ENCODE measurements at places on chromosomes 12 and 14.

GRCh38 chr12:121325922-121326396, 26.3 kb downstream of the ANAPC5 start:
- no peak for DNase-seq

GRCh38 chr12:57539134-57539768, 7.7 kb downstream of the DCTN2 start:
- DNase-seq: no peak

GRCh38 chr12:113897406-113897805, 68.7 kb downstream of the RBM19 start:
- no peak for DNase-seq

DNA sequence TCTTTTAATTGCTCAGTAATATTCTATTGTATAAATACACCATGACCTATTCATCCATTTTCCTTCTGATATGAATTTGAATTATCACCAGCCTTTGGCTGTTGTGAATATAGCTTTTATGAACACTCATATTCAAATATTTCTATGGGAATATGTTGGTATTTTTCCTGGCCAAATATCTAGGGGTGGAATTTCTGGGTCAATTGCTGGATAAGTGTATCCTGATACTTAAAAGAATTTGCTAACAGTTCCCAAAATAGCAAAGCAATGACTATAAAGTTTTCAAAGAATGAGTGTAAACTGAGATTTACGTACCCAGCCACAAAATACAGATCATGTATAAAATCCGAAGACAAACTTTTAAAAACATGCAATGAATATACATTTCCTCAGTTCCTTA, 148.7 kb upstream of the CLEC14A start:
- no peak for DNase-seq

GRCh38 chr14:78834766-78835451, 664.7 kb downstream of the NRXN3 start:
- DNase-seq: no peak

- peak; percentile 59 for DNase-seq
Measured at GRCh38 chr14:32473464-32473855, 144.4 kb downstream of the AKAP6 start.

DNA sequence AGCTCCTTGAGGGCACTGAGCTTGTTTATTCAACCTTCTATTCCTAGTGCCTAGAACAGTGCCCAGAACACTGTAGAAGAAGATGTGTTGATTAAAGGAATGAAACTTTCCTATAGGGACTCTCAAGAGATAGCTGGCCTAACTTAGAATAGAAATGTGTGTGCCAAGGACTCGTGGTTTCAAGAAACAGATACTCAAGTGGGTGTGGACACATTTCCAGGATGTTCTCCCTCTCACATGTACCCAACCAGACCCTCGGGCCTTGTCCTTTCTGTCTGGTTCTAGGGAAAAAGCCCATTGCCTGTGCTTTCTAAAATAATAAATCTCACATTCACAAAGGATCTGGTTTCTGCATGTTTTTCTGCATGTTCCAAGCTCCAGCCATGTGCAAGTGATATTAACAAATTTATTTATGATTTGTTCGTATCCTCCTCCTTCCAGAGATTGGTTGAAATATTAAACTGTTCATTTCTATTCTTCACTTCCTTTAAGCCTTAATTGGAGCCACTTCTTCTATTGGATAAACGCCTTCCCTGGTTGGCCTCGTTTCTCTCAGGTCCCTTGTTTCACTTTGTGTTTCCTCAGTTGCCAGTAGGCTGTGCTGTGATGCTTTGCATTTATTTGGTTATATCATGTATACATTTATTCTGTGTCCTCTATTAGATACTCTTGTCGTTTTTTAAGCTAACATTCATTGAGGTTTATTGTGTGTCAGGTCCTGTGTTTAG, 89.8 kb downstream of the CRADD start:
- DNase-seq: peak; percentile 52

GRCh38 chr14:97697772-97698171, 900.6 kb downstream of the VRK1 start:
- DNase-seq: no peak

DNA sequence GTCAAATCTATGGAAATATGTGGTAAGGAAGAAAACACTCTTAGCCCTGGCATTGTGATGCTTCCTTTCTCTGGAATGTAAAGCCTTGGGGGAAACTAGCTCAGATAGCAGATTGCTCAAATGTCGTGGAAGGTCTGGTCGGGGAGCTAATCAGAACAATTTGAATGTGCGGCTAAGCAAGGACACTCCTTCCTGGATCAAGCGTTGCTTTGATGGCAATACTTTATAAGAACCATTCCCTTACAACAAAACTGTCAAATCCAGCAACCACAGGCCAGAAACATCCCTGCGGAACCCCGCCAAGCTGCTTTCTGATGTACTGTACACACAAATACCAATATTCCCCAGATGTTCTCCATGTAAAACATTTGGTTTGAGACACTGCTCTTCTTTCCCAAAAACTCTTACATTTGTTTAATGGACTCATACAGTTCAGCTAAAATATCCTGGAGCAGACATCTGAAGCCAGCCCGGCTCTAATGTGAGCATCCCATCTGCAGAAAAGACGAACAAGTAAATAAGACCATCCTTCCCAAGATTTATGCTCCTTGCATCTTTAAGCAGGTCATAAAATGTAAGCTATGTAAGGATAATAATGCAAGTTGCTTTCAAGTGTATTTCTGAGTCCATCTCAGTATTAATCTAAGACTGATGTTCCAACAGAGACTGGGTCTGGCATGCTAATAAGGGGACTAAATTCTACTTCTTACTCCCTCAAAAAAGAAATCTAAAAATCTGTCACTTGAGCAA, 20.2 kb downstream of the NUAK1 start:
- peak; percentile 73 for DNase-seq

DNA sequence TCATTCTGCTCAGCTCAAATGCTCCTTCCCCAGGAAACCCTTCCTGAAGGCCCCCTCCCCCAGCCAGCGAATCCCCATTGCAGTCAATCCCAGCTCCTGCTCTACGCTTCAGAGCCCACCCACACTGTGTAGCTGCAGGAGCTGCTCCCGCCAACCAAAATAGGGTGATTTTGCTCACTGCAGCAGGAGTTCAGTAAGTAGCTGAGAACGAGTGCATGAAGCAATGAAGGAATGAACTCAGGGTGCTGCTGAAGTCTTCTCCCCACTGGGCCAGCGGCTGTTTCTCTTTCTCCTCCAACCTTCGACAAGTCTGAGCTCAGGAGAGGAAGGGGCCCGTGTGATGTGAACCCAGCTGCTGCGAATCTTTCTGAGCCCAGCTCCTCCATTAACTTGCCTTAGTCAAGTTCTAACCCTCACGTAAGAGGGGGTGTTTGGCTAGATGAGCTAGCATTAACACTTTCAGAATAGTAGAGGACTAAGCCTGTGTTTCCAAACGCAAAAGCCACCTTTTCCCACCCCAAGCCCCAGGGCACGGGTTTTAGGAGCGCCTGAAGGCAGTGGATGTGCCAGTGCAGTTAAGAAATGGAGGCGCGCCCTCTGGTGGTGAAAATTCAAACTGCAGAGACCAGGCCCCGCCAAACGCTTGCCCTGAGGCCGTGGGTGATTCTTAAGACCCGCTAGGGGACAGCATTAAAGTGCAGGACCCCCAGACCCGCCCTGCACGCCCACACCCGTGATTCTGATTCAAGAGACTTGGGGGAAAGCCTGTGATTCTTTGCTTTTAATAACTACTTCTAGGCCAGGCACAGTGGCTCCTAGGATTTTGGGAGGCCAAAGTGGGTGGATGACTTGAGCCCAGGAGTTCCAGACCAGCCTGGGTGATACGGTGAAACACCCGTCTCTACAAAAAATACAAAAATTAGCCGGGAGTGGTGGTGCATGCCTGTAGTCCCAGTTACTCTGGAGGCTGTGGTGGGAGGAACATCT, 11.9 kb upstream of the SERPINA4 start:
- peak; percentile 76 for DNase-seq

DNA sequence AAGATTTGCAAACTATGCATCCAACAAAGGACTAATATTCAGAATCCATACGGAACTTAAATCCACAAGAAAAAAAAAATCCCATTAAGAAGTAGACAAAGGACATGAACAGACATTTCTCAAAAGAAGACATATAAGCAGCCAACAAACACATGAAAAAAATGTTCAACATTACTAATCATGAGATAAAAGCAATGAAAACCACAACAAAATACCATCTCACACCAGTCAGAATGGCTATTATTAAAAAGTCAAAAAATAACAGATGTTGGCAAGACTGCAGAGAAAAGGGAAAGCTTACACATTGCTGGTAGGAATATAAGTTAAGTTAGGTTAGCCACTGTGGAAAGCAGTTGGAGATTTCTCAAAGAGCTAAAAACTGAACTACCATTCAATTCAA, 16.2 kb downstream of the CDK17 start:
- no peak for DNase-seq

GRCh38 chr14:32341947-32342846, 13.1 kb downstream of the AKAP6 start:
- DNase-seq: no peak

DNA sequence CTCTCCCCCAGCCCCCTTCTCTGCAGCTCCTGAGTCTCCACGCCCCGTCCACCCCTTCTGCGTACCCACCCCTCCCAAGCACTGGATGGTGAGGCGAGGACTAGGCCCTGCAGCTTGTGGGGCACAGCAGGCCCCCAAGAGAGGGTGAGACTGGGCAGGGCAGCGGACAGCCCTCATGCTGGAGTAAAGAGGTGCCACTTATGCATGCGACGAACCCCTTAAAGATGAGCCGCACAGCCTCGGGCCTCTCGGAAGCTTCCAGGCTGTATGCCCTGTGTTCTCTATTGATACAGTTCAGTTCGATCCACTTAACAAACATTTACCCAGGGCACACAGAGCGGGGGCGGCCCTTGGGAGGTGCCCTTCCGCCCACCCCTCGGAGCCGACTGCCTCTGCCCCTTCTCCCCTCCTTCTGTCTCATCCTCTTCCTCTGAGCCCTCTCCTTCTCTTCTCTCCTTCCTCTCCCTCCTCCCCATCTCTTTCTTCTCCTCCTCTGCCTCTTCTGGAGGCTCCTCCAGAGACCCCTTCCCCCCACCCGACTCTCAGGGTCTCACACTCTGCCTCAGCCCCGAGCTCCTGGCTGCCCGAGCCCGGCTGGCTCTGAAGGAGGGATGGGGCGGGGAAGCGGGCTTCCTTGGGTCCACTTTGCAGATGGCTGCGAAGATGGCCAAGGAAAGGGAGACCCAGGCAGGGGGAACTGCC, 32.7 kb upstream of the DLK1 start:
- no peak for DNase-seq

DNA sequence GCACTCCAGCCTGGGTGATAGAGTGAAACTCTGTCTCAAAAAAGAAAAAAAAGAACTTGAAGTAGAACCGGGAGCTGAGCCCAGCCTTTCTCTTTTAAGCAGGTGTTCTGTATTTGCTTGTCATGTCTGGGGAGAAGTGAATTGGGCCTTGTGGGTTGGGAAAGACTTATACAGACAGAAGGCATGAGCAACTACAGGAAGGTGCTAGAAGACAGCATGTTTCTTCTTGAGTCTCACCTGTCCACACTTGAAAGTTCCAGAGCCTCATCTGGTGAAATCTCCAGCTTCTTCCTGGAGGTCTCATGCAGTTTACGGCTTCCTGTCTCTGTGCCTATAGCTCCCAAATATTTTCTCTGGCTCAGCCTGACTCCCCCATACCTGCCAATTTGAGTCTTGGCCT, 2.5 kb downstream of the PGAM5 start:
- DNase-seq: no peak

DNA sequence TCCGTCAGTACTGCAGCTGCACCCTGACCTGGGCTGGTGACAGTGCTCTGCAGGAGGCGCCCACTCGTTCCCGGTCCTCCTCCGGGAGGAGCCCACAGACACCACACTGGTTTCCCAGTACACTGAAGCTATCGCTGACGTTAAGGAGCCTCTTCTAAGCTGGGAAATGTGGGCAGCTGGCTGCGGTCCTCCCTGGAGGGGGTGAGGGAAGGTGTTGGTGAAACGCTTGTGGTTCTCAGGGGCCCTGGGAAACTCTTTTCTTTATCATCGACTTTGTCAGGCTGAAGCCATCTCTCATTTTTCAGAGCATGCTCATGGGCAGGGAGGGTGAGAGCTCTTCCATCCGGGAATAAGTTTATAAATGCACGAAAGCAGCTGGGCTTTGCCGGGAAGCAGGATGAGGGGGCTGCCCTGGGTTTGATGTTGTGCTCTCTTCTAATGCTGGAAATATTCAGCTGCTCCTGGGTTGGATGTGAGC, 176.0 kb downstream of the CHST11 start:
- DNase-seq: no peak

DNA sequence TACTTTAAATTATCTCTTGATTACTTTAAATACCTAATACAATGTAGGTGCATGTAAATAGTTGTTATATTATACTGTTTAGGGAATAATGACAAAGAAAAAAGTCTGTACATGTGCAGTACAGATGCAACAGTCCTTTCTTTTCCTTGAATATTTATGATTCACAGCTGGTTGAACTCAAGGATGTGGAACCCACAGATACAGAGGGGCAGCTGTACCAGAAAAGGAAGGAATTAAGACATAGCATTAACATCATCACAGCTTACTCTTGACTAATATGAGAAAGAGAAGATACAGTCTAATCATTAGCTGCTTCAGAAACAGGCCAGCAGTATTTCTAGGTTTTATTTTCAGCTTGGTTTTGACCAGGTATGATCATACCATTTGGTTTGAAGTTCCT, 34.7 kb upstream of the AP4S1 start:
- no peak for DNase-seq

GRCh38 chr12:15253990-15254389, 32.8 kb upstream of the RERG start:
- DNase-seq: no peak

DNA sequence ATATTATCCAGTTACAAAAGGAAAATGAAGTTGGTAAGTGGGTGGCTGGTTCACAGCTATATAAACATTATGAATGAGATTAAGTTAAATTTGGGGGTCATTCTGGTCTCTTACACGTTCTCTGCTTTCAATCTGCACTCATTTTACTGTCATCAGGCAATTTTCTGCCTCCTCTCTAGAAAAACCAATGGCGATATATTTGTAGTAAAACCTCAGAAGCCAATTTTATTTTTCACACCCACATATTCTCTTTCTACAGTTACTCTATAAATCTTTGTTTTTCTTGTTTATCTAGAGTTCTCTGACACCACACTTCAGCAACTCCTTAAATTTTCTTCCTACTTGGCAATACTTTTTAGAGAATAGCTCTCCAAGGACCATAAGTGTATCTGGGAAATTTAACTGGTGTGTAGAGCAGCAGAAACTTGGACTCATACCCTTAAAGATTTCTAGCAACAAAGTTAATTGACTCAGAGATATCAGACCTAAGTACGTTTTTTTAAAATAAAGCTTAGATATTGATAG, 926.9 kb downstream of the TMTC2 start:
- DNase-seq: no peak

- no peak for DNase-seq
Measured at GRCh38 chr12:101963697-101964096, 86.3 kb downstream of the DRAM1 start.
